GM12878 (cell line): ENCODE measurements at places on chromosomes 11 and 22.

- DNase-seq: no peak
Observed at GRCh38 chr22:26894766-26895485, 237.5 kb downstream of the MIAT start.

DNA sequence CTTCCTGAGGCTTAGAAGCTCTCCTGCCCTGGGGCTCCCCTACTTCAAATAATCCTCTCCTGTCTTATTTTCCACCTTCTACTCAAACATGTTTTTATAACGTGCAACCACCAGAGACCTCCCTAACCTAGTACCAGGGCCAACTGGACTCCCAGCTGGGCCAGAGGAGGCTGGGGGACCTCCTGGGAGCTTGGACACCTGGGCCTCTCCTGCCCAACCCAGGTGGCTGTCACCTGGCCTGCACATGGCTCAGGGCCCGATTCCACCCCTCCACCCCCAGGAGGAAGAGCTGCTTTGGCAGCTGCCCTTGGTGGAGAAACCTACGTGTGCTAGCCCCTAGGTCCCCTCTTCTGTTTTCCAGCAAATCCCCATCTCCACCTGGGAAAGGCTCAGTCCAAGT lies 105.2 kb downstream of the ABTB2 start:
- DNase-seq: no peak

- DNase-seq: no peak
Observed at GRCh38 chr11:95517453-95517852, 272.1 kb downstream of the FAM76B start.

- no peak for DNase-seq
Observed at GRCh38 chr11:128246810-128247594, 340.4 kb downstream of the ETS1 start.

GRCh38 chr22:44916281-44917231 lies 93.2 kb downstream of the PHF21B start:
- DNase-seq: no peak

DNA sequence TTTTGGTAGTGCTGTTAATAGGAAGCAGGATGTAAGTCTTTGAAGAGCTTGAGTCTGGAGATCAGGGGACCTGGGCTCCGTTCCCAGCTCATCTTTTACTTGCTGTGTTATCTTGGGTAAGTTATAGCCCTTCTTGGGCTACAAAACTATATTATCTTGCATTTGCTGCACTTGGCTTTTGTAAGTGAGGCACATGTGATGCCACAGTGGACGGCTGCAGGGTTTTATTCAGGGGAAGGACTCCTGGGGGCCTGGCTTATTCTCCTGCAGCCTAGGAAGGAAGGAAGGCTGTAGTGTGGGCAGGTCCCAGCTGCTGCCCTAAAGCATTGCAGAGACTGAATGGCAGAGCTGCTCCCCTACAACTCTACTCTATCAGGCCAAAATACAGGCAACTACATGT lies 6.4 kb downstream of the CD82 start:
- no peak for DNase-seq
